Cardiac septum (tissue), 1 donor: ENCODE measurements at places on chromosomes 11 and 22.

DNA sequence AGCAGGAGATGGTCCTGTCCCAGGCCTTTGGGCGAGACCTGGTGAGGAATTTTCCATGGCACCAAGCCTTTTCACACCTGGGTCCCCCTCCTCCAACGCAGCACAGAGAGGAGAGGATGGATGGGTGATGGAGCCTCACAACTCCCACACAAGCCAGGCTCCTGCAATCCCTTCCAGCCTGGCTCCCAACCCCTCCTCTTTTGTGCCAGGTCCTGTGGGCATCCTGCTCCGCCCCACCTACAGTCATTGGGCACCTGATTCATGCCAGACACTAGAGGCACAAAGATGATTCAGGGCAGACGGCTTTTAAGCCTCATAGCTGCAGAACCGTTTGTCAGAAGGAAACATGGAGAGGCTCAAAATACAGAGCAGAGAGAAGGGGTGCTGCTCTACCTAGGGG lies 16.1 kb upstream of the MYRF start:
- DNase-seq = no peak

GRCh38 chr11:114304969-114305368 lies 8.8 kb downstream of the NNMT start:
- no peak for DNase-seq

GRCh38 chr22:36147196-36147791 lies 13.3 kb downstream of the APOL3 start:
- no peak for DNase-seq

DNA sequence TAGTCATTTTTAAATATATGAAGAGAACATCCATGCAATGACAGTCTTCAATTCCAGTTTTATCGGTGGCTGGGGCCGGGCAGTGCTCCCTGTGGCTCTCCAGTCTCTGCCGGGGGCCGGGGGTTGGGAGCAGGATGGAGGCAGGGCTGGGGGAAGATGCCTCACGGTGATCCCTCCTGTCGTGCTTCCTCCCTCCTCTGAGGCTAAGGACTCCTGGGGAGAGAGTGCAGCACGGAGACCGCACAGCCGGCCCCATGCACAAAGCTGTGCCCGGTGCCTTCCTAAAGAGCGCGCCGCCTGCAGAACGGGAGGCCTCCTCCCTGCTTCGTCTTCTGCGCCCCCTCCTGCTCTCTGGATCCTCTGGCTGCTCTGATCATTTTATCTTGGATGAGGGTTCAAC lies 20.5 kb downstream of the GAL start:
- no peak for DNase-seq

DNA sequence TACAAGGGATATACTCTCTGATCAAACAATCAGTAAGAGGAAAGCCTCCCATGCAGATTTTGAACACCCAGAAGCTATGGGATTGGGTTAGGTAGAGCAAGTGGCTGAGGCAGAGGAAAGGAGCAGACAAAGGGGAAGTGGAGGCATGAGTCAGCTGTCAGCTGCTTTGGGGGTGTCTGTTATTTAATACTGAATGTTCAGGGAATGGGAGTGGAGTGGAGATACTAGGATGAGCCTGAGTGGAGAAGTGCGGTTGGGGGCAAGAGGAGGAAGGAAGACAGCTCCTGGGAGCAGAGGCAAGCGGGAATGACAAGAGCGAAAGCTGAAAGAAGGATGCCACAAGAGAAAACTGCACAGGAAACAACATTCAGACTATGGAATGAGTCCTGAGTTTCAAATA lies 22.7 kb upstream of the TMPRSS5 start:
- DNase-seq = no peak

DNA sequence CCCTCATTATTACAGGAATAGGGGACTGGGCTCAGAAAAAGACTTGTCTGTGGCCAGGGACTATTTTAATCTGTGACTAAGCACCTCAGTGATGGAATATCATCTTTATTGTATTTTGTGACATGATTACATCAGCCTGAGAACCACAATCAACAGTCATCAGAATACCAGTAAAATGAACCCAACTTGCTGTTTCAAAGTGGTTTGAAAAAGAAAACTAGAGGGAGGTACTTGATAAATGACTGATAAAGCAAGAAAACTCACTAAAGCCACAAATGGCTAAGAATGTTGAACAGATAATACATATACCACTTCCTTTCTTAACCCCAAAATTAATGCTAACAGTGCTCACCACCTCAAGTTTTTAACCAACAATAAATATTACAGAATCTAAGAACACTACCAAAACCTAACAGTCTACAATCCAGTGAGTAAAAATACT lies 155.7 kb downstream of the ATG16L2 start:
- no peak for DNase-seq

GRCh38 chr11:113488931-113489351 lies 13.7 kb upstream of the DRD2 start:
- no peak for DNase-seq

DNA sequence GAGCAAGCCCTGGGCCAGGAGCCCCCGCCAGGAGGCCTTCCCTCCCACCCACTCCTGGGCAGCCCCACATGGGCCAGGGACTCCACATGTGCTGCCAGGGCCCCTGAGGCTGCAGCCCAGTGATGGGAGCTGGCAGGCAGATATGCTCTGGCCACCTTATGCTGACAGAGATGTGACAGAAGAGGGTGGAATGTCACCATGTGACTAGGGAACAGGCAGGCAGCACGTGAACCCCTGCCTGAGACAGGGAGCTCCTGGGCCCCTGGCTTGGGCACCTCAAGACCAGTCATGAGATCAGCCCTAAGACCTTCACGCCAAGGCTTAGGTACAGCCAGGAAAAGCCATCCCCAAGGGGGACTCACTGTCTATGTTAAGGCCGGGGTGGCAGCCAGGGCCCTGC lies 9.1 kb downstream of the PRODH start:
- DNase-seq = no peak

GRCh38 chr11:120800206-120800605 lies 223.7 kb upstream of the TBCEL start:
- no peak for DNase-seq

DNA sequence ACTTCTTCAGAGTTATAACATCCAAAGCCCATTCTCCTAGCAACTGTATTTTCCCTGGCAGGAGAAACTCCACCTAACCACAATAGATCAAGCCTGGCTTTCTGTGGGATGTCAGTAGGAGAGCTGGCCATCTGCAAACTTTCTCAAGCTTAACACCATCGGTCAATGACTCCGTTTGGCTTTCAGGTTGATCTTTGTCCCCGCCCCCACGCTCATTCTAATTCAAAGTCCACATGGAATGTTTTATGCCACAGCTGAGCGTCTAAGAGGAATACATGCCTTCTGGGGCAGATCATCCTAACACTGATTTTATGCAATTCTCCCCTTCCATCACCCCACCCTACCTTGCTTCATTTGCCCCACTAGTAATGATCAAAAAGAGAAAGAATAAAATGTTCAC lies 4.8 kb downstream of the GVQW3 start:
- no peak for DNase-seq

- no peak for DNase-seq
Measured at GRCh38 chr22:40422558-40423309, 52.3 kb downstream of the SGSM3 start.

GRCh38 chr11:96748639-96749370 lies 359.0 kb downstream of the JRKL start:
- DNase-seq = no peak

DNA sequence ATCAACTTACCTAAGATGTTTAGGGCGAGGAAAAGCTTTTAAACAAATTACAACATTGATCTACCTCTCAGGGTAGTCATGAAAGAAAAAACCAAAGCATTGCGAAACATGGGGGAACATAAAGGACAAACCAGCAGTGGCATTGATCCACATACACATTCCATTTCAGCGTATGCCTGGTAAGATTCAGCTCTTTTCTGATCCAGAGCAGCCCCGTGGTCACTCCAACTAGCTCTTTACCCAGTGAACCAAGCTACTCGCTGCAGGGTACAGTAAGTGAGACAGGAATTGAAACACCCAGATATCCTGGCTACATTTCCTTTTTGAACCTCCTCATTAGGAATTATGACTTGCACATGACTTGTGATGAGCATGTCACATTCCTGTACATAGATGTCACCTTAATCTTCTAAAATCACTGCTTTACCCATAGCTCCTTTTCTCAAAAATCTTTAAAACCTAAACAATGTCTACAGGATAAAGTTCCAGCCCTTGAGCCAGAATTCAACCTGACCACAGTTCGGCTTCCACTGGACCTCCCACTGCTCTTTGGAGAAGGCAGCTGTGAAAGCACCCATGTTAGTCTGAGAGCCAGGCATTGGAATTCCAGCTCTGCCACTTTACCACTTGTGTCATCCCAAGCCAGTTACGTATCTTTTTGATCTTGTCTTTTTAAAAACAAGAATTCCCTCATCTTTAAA lies 42.9 kb upstream of the AKIP1 start:
- DNase-seq = no peak

DNA sequence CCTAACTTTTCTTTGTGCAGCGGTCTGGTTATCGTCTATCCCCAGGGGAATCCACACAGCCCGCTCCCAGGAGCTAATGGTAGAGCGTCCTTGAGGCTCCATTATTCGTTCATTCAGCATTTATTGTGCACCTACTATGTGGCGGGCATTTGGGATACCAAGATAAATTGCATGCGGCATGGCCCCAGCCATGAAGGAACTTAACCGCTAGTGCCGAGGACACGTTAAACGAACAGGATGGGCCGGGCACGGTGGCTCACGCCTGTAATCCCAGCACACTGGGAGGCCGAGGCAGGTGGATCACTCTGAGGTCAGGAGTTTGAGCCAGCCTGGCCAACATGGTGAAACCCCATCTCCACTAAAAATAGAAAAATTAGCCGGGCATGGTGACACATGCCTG lies 11.2 kb downstream of the TMEM121B start:
- DNase-seq = peak; percentile 53

DNA sequence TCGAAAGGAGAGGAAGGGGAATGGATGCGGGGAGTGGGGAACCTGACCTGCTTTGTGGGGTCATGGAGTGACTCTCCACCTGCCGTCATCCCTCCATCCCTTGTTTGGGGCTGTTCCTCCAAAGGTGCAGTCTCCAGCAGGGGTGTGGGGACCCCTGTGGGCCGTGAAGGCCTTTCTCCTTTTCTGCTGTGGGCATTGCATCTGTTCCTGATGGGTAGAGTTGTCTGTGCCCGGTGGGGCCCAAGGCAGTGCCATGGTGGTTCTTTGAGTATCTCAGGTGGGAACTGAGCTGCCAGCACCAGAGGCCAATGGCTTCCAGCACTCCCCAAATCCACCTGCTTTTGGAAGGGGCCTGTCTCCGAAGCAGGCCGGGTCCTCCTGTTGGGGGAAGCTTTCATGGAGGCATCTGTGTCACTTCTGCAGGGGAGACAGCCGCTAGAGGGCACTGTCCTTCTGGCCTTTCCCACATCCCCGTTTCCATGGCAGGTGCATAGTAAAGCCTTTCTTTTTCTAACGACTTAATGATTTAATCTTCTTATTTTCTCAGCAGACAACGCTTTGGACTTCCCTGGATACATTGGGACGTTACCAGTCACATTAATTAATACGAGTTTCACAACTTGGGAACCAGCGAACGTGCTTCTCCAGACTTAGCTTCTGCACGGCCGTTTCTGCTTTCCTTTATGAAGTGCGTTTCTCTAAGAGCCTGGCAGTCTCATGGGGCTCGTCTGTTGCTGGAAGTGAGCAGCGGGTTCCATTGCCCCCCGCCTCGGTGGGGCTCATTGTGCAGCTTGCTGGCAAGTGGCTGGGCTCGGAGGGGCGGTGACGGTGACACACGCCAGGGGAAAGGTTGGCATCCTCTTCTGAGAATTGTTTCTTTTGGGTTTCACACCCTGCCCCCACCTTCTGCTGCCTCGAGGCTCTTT lies 57.1 kb downstream of the PARVB start:
- peak; percentile 81 for DNase-seq

DNA sequence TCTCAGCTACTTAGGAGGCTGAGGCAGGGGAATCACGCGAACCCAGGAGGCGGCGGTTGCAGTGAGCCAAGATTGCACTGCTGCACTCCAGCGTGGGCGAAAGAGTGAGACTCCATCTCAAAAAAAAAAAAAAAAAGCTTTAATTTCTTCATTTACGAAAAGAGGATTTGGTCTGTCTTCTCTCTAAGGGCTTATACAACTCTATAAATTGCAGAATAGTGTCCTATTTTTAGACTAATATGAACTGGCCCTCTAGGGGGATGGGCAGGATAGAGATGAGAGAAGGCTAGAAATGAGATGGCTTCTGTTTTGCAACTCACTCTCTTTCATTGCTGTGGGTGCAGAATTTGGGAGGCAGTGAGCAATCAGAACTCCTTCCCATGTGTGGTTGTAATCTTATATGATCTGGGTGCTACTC lies 11.3 kb downstream of the MAML2 start:
- DNase-seq = no peak

DNA sequence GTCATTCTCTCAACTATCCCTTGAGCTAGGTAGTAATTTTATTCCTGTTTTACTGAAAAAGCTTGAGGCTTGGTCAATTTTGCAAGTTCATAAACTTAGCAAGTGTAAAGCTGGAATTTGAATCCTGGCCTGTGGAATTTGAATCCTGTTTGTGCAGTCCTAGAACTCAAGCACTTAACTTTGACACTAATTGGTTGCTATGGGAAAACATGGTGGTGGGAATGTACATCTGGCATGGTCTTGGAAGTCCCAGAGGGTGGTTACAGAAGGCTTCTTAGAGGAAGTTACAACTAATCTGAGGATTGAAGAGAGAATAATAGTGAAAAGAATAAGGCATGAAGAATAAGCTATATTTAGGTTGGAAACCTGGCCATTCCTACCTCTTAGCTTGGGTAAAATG lies 66.5 kb upstream of the LIN7C start:
- no peak for DNase-seq

DNA sequence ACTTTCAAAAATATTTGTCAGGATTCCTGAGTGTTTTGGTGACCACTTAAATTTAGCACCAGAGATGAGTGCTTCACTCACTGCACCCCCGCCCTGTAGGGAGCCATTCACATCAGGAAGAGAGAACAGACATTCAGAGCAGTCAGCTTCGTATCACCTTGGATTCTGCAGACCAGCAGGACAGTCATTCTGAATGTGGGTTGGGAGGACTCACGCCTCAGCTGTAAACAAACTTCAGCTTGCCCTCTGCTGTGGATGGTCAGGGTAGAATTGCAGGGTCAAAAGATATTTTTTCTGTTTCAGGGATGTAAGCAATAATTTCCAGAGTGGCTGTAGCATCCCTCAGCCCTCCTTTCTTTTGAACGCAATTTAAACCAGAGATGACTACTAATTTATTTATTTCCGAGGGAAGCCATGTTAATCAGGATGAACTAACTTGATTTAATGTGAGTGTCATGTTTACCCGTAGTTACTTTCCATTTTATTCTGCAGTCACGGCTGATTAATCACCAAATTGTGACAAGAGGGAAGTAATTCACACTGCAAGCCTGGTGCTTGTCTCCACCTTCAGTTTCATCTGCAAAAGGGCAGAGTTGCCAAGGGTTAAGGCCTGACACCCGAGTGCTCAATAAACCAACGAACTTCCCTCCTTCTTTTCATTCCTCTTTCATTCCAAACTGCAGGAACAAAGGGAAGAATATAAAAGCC lies 174.2 kb upstream of the DDI1 start:
- DNase-seq = no peak

GRCh38 chr11:131467645-131468394 lies 97.4 kb downstream of the NTM start:
- no peak for DNase-seq
